Kidney epithelial cell (primary cell): ENCODE measurements at places on chromosomes 11 and 22.

DNA sequence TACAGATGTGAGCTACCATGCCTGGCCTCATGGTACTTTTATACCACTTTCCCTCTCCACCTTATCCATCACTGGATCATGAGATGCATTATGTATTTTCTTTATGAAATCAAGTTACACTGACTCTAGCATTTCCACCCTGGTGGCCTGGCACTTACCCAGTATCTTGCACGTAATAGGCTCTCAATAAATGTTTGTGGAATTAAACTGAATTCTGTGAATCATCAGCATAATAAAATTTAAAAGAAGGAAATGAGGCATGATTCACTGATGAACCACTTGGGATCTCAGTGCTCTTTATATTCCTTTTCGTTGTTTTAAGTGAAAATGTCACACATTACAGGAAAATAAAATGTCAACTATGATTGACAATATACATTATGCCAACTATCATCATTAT lies 25.1 kb downstream of the ADM start:
- no peak for DNase-seq

- DNase-seq: no peak
Observed at GRCh38 chr11:29029452-29029851, 921.3 kb downstream of the METTL15 start.

DNA sequence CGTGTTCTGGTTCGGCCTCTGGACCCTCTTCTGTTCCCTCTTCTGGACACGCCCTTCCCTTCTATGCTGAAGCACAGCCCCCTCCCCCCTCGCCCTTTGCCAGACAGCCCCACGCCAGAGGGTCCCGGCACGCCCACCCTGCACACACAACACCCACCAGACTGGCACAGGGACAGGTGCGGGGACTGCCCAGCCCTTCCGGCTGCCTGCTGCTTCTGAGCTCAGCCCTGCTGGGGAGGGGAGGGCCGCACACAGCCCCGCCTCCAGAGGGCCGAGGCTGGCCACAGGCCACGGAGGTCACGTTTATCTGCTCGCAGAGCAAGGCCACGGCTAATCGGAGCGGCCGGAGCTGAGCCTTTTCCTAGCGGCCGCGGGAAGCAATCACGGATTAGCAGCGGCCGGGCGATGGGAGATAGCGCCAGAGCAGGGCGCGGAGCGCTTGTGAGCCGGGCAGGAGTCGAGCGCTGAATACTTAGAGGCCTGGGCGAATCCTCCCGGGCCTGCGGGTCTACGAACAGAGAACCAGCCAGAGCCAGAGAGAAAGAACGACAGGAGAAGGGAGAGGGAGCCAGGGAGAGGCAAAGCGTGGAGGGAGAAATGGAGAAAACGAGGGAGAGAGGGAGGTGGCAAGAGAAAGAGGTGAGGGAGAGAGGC lies 21.5 kb downstream of the OTUB1 start:
- DNase-seq: no peak

- DNase-seq: no peak
Observed at GRCh38 chr11:66546966-66547661, 411 bp downstream of the ACTN3 start.

GRCh38 chr11:102306817-102307726 lies 10.2 kb upstream of the BIRC3 start:
- no peak for DNase-seq

GRCh38 chr11:62673196-62673525 lies 1.1 kb upstream of the LBHD1 start:
- no peak for DNase-seq

- DNase-seq: no peak
Observed at GRCh38 chr22:38685761-38686160, 4.0 kb downstream of the TOMM22 start.

DNA sequence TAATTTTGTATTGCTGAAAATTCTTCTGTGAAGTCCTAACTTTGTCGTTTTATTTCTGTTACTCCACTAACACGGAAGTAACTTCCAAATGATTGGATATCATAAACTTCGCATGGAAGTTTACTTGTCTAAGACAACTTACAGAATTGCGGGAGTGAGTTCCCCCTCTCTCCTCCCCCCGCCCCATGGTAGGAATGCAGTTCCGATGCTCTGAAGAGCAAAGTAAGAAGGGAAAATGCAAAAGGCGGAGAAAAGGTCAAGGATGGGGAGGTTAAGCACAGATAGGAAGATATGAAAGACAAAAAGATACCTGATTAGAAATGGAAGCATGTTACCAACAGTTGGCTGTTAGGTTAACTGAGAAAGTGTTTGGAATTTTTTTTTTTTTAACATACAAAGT lies 1.3 kb downstream of the EIF3M start:
- no peak for DNase-seq

- DNase-seq: no peak
Observed at GRCh38 chr11:121533601-121534000, 80.8 kb upstream of the SORL1-AS1 start.

DNA sequence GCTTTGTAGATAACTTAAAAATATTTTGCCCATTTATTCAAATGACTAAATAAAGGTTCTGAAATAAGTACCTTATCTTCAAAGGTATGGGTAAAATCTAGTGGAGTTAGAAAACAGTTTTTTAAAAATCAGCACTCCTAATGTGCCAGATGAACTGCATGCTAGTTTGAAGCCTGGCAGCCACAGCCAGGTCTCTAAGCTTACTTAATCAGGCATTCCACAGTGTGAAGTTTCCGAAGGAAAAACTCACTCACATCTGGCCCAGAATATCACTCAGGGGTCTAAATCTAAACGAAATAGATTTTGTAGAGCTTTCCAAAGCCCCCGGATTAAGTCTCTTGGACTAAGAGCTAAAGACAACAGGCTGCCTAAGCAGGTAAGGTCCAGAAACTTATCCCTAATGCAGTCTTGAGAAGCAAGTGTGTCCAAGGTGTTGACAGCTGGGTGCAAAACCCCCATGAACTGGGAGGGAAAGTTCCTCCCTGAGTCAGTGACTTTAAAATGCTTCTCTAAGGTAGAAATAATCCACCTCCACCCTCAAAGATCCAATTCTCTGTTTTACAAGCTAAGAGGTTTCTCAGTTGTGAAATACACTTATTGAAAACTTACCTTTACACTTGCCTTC lies 157.6 kb downstream of the FCHSD2 start:
- DNase-seq: no peak

- DNase-seq: no peak
Observed at GRCh38 chr11:120558744-120559431, 47.3 kb downstream of the GRIK4 start.

DNA sequence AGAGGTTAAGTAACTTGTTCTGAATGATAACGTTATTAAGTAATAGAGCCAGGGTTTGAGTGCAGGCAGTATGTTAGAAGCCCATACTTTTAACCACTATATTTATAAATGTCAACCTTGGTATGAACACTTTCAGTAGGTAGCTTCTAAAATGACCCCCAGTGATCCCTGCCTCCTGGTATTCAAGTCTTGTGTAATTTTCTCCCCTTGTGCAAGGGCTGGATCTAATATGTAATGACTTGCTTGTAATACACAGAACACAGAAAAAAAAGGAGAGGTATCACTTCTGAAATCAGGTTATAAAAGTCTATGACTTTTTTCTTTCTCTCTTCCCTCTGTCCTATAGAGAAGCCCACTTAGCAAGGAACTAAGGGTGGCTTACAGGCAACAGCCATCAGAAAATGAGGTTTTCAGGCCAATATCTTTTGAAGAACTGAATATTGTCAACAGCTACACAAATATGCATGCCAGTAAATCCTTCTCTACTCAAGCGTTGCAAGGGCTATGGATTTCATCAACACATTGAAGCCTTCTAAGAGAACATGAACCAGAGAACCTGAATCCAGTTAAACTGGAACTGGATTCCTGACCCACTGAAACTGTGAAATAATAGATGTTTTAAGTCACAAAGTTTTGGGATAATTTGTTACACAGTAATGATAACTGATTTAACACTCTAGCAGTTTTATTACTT lies 712.3 kb downstream of the METTL15 start:
- DNase-seq: no peak

DNA sequence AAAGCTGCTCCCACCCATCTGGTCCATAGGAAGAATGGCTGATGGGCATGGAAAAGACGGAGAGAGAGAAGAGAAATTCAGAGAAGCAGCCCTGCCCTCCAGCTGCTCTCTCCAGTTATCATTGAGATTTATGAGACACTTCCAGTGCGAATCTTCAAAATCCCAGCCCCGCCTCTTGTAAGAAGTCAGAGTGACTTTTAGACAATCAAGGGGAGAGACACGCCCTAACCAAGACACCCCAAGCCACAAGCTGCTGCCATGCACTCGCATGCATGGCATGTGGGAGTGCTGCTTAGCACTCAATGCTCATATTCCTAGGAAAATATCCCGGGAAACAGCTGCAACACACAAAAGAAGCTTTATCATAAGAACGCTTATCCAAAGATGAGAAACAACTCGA lies 110.6 kb upstream of the BID start:
- DNase-seq: no peak
